CD4-positive, alpha-beta T cell treated with Interleukin-12 subunit alpha and Interleukin-12 subunit beta, for 1 hour (primary cell): ENCODE measurements at places on chromosomes 12 and 14.
A peak's percentile ranks its signal among the peaks of the same experiment; 100 is the strongest.

- DNase-seq = no peak
These were observed 61.1 kb upstream of the GALNT9 start for GRCh38 chr12:132390287-132391076.

- DNase-seq = no peak
These were observed 36.6 kb downstream of the SFSWAP start for GRCh38 chr12:131747276-131748177.

DNA sequence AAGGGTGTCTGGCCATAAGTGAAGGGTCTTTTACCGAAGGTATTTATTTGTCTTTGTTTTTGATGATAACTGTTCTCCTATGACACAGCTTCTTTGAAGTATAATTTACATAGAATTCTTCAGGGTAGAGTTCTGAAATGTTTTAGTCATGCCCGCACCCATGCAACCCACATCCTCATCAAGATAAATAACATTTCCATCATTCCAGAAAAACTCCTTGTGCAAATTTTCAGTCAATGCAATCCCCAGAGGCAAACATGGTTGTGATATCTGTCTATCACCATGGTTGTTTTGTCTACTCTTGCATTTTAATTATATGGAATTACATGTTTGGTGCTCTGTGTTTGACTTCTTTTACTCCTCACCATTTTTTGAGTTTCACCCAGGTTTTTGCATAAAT, 837.8 kb downstream of the AACS start:
- DNase-seq = no peak

GRCh38 chr12:56257071-56257470, 1.1 kb downstream of the ANKRD52 start:
- DNase-seq = no peak

- DNase-seq = no peak
These were observed 69.5 kb upstream of the FOXN3 start for GRCh38 chr14:89486505-89486904.

DNA sequence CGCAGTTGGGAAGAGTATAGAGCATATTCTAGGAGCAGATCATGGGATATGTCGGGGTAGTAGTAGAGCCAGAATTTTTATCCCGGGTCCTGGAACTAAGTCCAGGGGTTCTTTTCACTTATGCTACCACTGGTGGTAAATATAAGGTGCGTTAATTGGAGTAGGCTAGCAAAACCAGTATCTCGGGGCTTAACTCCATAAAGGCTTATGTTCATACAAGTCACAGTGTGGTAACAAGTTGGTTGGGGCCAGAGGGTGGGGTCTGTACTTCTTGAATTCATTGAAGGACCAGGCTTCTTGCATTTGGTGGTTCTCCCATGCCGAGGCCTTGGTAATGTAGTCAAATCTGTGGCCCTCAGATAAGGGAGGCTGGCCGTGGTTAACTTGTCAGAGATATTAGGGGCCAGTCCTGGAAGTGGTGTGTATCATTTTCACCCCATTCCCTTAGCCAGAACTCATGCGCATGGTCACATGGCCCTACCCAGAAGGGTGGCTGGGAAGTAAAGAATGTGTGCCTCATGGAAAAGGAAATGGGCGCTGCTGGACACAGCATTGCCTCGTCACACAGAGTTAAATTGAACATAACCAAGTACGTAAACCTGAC, 1.5 kb upstream of the ZNF641 start:
- DNase-seq = no peak

DNA sequence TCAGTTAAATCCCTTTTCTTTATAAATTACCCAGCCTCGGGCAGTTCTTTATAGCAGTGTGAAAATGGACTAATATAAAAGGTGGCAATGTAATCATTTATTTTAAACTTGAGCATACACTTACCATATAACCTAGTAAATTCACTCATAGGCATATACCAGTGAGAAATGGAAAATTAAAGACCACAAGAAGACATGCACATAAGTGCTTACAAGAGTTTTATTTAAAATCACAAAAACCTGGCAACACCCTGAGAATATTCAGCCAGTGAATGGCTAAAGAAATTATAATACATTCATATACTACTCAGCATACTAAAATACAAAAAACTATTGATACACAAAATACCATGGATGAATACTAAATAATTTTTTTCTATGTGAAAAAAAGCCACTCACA, 1017.5 kb upstream of the TMEM132C start:
- DNase-seq = no peak

DNA sequence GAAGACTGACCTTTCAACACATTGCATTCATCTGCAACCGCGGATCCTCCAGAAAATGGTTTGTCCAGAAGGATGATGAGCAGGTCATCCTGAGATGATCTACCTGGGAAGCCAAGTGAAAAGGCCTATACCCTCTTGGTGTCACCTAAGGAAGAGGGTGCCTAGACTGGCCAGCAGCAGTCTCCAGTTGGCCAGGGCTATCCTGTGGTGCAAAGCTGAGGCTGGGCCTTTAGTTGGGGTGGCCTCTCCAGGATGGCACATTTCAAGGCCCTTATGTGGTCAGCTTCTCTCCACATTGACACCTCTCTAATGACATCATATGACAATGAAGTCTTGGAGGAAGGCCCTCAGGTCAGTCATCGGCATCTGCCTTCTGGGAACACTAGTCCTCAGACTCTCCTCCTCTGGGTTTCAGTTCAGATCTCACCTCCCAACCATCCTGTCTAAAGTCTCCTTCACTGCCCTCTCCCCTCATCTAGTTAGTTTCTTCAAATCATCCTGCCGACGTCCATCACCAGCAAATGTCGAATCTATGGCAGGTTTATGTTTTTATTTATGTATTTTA, 3.3 kb upstream of the SLC22A17 start:
- DNase-seq = no peak

GRCh38 chr12:30930238-30930637, 3.7 kb downstream of the TSPAN11 start:
- DNase-seq = no peak

- no peak for DNase-seq
These were observed 59.6 kb downstream of the NELL2 start for GRCh38 chr12:44816446-44817017.

GRCh38 chr14:99596071-99596627, 7.9 kb downstream of the CCDC85C start:
- no peak for DNase-seq

DNA sequence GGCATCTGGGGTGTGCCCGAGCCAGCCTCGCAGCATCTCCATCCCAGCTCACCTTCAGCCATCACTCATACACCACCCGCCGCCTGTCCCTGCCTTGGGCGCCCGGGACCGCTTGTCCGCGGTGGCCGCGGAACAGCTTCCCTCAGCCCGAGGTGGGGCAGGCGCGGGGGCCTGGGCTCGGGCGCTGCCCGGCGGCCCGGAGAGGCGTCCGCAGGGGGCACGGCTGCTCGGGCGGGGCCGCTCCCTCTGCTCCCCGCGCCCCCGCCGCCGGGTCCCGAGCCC, 430 bp downstream of the SLC41A2 start:
- DNase-seq = peak; percentile 34

DNA sequence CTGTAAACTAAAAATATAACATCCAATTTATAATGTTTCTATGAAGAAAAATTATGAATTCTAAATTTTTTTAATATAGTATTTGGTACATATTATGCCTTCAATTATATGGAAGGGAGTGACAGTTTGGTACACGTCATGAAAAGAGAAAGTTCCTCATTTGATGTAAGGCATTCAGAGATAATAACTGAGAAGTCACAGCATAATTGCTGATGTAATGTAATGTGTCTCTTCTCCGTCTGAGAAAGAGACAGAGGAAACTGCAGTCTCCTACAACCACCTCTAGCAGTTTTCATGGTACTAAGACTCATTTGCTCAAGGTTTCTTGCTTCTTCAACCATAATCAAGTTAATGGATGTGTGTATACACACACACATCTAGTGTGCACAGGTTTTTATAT, 2.3 kb upstream of the CD69 start:
- peak; percentile 64 for DNase-seq

DNA sequence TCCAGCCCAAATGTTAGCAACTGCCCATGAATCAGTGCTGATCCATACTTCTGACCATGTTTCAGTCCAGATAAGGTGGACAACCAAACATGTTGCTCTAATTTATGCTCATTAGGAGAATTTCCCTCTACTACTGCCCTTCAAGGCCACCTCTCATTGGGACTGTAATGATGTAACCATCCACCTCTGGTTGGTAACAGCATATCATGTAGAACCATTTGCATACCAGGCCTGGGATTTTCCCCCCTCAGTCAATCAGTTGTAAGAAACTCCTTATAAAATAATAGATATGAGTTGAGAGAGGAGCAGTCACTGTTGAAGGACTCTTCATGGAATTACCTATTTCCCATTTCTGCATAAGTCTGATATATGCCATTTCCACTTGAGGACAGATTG, 17.8 kb upstream of the YAF2 start:
- no peak for DNase-seq

- peak; percentile 9 for DNase-seq
These were observed 1.4 kb downstream of the APAF1 start for GRCh38 chr12:98646294-98647090.

GRCh38 chr12:59304077-59304721, 291.6 kb upstream of the SLC16A7 start:
- no peak for DNase-seq

GRCh38 chr12:14247166-14247565, 118.3 kb upstream of the ATF7IP start:
- DNase-seq = no peak

GRCh38 chr12:90301561-90302133, 593.0 kb upstream of the ATP2B1 start:
- DNase-seq = no peak

DNA sequence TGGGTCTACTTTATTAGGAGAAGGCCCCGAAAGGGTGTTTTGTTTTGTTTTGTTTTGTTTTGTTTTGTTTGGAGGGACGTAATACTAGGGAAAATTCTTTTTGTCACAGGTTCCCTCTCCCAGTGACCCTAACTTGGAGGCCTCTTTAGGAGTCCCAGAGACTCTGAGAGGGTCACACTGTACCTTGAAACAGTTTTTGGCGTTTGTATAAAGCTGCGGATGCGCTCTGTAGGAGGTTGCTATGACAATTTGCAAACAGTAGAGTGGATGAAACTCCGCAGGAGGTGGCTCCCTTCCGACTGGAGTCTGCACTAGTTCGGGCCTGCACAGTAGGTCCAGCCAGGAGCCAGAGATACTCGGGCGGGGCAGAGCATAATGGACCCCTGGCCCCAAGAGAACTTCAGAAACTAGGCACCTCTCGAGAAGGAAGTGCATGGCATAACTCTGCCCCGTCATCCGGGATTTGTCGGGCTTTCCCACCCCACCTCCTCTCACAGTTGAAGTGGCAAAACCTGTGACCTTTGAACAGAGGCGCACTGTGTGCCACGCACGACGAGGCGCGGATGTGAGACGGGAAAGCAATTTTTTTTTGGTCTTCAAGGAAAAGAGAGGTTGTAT, 1.3 kb upstream of the DYRK2 start:
- no peak for DNase-seq

GRCh38 chr12:121036810-121037326, 2.2 kb downstream of the OASL start:
- peak; percentile 60 for DNase-seq

- DNase-seq = no peak
These were observed 103.2 kb downstream of the SLC15A5 start for GRCh38 chr12:16174282-16174681.

DNA sequence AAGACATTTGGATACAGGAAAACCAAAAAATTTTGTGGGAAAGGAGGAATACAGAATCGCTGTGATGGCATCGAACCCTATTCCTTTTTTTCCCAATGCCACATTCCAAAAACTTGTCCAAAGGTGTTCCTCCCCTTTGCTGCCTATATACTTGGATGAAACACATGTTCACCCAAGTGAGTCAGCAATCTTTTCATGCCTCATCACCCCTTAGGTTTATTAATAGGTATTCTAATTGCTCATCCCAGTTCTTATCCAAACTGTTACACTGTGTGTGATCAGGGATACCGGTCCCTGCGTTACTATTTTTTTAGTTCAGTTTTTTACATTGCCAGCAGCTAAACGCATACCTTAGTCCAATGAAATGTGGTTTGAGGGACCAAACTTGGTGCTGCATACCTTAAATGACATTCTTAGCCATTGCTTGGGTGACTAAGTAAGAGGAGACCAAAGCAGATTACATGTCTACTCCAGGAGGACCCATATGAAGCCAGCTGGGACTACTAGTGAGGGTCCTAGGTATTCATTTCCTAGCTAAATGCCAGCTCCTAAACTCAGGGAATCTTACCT, 20.6 kb upstream of the ST8SIA1 start:
- no peak for DNase-seq

DNA sequence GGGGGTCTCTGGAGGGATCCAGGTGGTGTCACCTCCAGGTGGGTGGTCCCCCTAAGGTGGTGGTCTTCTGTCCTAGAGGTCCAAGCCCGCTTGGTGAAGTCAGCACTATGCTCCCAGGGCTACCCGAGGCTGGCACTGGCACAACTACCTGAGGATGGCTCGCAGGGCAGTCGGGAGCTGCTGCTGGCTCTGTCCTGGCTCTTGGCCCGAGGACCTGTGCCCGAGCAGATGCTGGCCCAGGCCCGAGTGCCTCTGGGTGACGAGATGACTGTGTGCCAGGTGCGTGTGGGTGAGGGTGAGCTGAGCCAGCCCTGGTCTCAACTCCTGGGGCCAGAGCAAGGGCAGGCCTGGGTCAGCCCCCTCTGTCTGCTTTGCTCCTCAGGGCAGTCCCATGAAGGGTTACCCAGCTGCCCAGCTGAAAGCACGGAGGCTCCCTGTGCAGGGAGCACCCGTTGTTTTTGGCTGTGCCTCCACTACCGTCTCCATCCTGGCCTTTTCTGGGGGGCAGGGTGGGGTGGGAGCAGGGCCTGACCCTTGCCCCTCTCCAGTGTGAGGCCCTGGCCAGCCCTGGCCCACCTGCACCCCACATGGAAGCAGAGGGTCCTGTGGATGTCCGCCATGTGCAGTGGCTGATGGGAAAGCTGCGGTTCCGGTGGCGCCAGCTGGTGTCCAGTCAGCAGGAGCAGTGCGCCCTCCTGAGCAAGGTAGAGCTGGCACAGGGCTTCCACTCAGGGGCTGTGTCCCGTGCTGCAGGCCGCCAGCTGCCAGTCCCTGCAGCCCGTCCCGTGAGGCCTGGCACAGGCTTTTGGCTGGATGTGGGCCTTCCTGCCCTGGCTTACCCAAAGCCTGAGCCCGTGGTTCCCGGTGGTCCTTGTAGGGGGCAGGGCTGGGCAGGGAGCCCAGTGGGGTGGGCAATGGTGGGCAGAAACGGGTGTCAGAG, 1.3 kb downstream of the TEDC1 start:
- peak; percentile 41 for DNase-seq

DNA sequence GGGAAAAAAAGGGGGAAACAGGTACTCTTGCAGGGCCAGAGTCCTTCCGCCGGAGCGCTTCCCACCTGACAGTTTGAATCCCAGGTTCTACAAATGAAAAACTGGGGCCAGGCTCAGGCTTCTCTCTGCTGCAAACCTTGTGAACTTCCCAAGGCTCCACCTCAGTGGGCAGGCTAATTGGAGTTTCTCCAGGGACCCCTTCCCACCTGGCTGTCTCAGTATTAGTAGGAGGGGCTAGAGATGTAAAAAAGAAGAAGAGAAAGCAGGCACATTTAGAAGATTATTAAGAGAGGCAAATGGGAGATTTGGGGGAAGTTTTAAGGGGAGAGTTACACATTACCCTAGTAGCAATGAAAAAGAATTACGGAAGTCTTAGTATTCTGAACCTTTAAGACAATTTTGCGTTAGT, 20.0 kb upstream of the CLEC2D start:
- no peak for DNase-seq

GRCh38 chr12:119836781-119837180, 40.3 kb downstream of the CIT start:
- DNase-seq = no peak

- no peak for DNase-seq
These were observed 10.0 kb downstream of the BORCS5 start for GRCh38 chr12:12366701-12367481.

- no peak for DNase-seq
These were observed 18.0 kb downstream of the BCL2L14 start for GRCh38 chr12:12088761-12089160.

GRCh38 chr12:29082522-29082921, 66.6 kb upstream of the FAR2 start:
- no peak for DNase-seq
